Effector memory CD8-positive, alpha-beta T cell (primary cell): ENCODE measurements at places on chromosomes 12 and 14.

DNA sequence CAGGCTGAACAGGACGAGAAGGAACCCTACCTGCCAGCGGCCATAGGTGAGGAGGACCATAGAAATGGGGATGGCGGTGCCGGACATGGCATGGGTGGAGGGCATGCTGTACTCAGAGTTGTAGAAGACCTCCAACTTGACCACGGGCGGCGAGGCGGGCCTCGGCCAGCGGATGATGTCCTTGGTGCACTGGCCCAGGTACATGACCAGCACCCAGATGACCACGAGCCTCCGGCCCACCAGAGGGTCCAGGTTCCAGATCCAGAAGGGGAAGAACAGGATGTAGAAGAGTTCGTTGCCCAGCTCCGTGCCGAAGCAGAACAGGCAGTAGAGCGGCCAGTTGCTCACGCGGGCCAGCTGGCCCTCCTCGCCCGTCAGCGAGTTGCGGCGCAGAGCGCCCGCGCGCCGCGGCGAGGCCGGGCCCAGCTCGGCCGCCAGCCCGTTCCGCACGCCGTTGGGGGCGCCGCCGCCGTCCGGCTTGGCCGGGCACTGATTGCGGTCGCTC, 582 bp downstream of the SGPP1 start:
- DNase-seq = no peak
- peak overlapping the region; percentile 98 for H3K4me3 ChIP-seq
- peaks cover 6% of the 10 kb centered on the region for H3K36me3 ChIP-seq

GRCh38 chr12:100293017-100293416, 26.0 kb downstream of the SCYL2 start:
- H3K4me3 ChIP-seq = no peak overlapping the region
- no peak for DNase-seq
- no peak overlapping the region for H3K27ac ChIP-seq
- H3K4me1 ChIP-seq = no peaks in the 10 kb centered on the region
- H3K36me3 ChIP-seq = peaks cover 8% of the 10 kb centered on the region
- no peaks in the 10 kb centered on the region for H3K27me3 ChIP-seq

DNA sequence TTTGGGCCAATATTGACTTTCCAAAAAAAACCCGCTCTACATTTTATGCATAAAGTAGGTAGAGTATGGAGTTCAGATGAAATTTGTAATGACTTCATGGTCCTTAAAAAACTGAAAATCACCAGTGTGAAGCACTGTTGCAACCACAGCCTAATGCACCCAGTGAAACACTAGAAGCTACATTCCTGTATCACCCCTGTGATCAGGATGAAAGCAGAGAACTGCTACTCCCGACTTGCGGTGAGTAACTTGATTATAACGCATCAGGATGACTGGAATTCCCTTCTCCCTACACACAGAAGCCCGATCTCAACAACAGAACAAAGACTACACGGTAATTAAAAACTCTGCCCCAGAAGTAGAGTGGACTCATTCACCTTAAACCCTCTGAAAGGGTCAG, 33.8 kb downstream of the SPTB start:
- no peak for DNase-seq
- no peaks in the 10 kb centered on the region for H3K36me3 ChIP-seq
- no peak overlapping the region for H3K27ac ChIP-seq
- peaks cover 4% of the 10 kb centered on the region for H3K4me1 ChIP-seq
- peaks cover 78% of the 10 kb centered on the region for H3K27me3 ChIP-seq

DNA sequence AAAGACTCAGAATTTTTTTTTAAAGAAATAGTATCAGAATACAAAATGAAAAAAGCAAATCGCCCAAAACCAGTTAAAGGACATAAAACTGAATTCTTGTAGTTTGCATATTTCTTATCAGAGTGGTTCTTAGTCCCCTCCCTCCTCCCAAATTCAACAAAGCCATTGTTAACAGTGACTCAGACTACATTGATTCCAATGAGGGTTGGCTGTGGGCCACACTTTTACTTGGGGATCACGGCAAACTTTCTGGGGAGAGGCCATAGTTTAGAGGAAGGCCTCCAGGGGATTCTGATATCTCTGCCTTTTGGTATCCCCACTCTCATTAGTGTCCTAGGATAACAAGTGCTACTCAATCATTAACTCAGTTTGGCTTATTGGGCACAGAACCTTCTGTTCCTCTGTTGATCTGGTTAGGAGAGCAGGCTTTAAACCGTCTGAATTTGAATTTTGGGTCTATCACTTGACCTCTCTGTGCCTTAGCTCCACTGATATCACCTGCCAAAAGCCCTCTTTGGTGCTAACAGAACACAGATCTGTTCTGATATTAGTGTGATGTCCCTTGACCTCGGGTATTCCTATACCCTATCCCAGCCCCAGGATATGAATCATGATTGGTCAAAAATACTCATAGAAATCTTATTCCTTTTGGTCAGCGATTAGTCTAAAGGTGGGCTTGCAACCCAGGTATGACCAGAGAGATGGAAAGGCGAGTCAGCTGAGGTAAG, 45.2 kb upstream of the APPL2 start:
- no peak for DNase-seq
- H3K4me3 ChIP-seq = no peak overlapping the region
- H3K36me3 ChIP-seq = no peaks in the 10 kb centered on the region
- peaks cover 16% of the 10 kb centered on the region for H3K27me3 ChIP-seq

- no peak for DNase-seq
- H3K27ac ChIP-seq = no peak overlapping the region
- no peaks in the 10 kb centered on the region for H3K27me3 ChIP-seq
- H3K36me3 ChIP-seq = no peaks in the 10 kb centered on the region
- H3K4me1 ChIP-seq = peaks cover 3% of the 10 kb centered on the region
Observed at GRCh38 chr12:28033538-28033915, 61.0 kb upstream of the PTHLH start.

GRCh38 chr12:54082397-54082892, 28.8 kb downstream of the HOXC4 start:
- H3K4me3 ChIP-seq = peak overlapping the region; percentile 86
- H3K27ac ChIP-seq = peak overlapping the region; percentile 98
- H3K4me1 ChIP-seq = peaks cover 37% of the 10 kb centered on the region
- H3K36me3 ChIP-seq = peaks cover 10% of the 10 kb centered on the region
- peak; percentile 41 for DNase-seq

- H3K36me3 ChIP-seq = peaks cover 96% of the 10 kb centered on the region
- H3K27me3 ChIP-seq = no peaks in the 10 kb centered on the region
- no peak for DNase-seq
- peak overlapping the region; percentile 40 for H3K4me3 ChIP-seq
- peaks cover 73% of the 10 kb centered on the region for H3K4me1 ChIP-seq
Observed at GRCh38 chr14:100105357-100106169, 40.3 kb downstream of the EVL start.

DNA sequence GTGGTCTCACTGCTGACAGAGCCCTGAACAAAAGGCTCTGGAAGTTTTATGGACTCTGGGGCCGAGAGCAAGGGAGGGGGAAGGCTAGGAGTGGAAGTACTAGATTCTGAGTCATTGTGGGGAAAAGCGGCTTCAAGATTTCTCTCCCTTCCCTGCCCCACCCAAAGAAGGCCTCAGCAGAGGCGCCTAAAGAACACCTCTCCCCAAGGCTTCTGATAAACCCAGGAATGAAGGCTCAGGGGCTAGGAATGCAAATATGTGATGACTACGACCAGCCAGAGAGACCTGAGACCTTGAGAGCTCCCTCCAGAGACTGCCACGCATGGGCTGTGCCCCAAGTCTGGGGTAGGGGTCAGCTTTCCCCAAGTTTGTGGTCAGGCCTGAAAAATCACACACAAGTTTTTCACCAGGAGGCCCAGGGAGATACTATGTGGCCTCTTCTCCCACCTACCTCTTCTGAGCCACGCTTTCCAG, 130.7 kb upstream of the HIF1A start:
- H3K27me3 ChIP-seq = peaks cover 8% of the 10 kb centered on the region
- DNase-seq = no peak

- H3K4me1 ChIP-seq = no peaks in the 10 kb centered on the region
- H3K27me3 ChIP-seq = no peaks in the 10 kb centered on the region
- no peak overlapping the region for H3K4me3 ChIP-seq
- no peak for DNase-seq
- peaks cover 41% of the 10 kb centered on the region for H3K36me3 ChIP-seq
Observed at GRCh38 chr12:104340925-104341611, 37.5 kb downstream of the EID3 start.
